ENCODE measurements at places on chromosomes 12 and 14.

DNA sequence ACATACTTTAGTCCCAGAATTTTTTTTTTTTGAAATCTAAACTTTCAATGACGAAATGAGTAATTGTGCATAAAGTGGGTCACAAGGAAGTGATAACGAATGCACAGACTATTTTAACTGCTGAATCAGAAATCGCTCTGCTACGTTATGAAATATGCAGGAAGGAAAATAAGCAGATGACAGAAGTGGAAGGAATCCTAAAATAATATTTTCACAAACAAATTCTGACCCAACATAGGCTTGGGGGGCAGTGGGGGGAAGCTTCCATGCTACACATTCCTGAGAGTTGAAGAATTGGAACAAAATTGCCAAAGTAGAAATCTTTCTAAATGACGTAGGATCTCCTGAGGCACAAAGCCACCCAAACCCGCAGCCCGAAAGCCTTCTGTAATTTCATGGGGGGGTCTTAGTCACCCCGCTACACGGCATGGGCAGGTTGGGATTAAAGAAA is 89.6 kb downstream of the ARF6 start:
- H3K27ac ChIP-seq = peak overlapping the region; percentile 4
- no peaks in the 10 kb centered on the region for H3K36me3 ChIP-seq
- no peak overlapping the region for H3K4me3 ChIP-seq

DNA sequence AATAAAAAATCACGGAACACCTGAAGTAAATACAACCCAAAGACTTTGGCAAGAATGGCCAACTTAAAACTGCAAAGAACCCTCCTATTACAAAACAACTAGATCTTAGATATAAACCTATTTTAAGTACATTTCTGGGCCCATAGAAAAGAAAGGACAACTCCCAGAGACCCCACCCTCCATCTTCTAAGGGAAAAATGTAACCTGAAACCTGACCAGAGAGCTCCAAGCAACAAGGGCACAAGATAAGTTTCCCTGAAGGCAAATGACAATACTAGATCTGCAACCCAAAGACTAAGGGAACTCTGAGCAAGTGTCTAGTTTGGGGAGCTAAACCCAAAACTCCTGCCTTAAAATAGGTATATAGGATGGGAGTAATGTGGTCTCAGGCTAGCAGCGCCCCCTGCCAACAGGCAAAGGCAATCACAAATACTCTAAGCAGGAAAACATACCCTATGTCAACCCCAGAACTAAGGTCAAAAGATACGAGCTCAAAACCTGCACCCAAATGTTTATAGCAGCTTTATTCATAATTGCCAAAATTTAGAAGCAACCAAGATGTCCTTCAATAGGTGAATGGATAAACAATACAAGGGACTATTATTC is 218.9 kb downstream of the ITPR2 start:
- H3K36me3 ChIP-seq = no peaks in the 10 kb centered on the region
- H3K4me1 ChIP-seq = peaks cover 5% of the 10 kb centered on the region
- H3K4me3 ChIP-seq = no peak overlapping the region
- H3K27me3 ChIP-seq = no peaks in the 10 kb centered on the region
- DNase-seq = no peak

DNA sequence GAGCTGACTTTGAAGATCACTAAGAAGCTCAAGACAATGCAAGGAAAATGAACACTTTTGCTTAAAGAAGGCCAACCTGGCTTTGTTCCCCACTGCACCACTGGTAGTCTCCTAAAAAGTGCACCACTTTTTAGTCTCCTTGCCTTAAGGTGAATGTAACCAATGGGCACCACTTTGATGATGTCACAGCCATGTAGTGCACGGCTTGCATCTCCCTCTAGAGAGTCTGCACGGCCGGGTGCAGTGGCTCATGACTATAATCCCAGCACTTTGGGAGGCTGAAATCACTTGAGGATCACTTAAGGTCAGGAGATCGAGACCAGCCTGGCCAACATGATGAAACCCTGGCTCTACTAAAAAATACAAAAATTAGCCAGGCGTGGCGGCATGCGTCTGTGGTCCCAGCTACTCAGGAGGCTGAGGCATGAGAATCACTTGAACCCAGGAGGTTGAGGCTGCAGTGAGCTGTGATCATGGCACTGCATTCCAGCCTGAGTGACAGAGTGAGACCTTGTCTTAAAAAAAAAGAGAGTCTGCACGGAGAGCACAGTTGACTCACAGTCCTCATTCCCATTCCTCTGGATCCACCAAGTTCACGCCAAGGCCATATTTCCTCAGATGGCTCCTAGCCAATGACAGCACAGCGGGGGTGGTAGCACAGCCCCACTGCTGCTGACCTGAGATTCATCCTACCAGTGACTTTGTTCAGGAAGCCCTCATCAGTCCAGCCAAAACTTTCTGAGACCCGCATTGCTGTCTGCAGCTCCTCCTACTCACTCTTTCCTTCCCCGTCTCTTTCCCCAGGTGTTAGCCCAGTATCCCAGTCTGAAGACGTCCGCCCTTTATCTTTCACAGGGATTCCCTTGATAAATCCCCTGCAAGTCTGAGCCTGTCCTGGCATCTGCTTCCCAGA is 16.5 kb upstream of the IFT81 start:
- no peak for DNase-seq
- H3K4me1 ChIP-seq = peaks cover 23% of the 10 kb centered on the region
- H3K27me3 ChIP-seq = no peaks in the 10 kb centered on the region
- H3K36me3 ChIP-seq = no peaks in the 10 kb centered on the region
- no peak overlapping the region for H3K4me3 ChIP-seq
- no peak overlapping the region for H3K27ac ChIP-seq

DNA sequence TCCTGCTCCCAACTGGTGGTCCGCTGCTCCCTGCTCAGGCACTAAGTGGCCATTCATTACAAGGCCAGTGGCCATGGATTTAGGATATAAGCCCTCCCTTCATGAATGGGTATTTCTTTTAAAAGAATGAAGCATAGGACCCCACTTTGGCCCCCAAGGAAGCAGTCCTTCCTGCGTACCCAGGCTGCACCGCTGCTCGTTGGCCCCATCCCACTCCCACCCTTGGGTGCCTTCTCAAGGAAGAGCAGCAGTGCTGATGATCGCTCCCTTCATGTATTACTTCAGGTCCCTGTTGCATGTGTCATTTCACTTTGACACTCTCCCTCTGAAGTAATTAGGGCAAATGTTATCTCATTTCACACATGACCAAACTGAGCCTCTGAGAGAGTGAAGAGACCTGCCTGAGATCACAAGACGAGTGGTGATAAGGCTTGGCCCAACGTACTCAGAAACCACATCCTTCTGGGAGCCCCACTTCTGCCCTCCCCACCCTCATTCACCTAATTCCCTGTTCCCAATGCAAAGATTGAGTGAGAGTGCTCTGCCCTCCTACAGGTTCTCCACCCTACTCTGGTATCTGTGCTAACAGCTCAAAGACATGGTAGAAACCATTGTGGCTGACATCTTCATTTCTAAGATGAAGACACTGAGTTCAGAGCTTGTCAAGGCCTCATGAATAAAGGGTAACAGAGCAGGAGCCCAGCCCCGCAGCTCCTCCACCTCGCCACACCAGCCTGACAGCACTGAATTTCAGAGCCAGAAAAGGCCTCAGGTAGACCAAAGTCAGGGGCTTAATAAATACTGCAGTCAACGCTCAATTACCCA is 10.3 kb upstream of the KRT2 start:
- H3K27ac ChIP-seq = no peak overlapping the region
- no peaks in the 10 kb centered on the region for H3K36me3 ChIP-seq
- no peaks in the 10 kb centered on the region for H3K27me3 ChIP-seq
- DNase-seq = no peak
- H3K4me3 ChIP-seq = no peak overlapping the region

GRCh38 chr14:60304509-60304908 is 55.5 kb downstream of the PPM1A start:
- no peaks in the 10 kb centered on the region for H3K4me1 ChIP-seq
- no peaks in the 10 kb centered on the region for H3K27me3 ChIP-seq
- no peaks in the 10 kb centered on the region for H3K36me3 ChIP-seq
- H3K4me3 ChIP-seq = no peak overlapping the region

DNA sequence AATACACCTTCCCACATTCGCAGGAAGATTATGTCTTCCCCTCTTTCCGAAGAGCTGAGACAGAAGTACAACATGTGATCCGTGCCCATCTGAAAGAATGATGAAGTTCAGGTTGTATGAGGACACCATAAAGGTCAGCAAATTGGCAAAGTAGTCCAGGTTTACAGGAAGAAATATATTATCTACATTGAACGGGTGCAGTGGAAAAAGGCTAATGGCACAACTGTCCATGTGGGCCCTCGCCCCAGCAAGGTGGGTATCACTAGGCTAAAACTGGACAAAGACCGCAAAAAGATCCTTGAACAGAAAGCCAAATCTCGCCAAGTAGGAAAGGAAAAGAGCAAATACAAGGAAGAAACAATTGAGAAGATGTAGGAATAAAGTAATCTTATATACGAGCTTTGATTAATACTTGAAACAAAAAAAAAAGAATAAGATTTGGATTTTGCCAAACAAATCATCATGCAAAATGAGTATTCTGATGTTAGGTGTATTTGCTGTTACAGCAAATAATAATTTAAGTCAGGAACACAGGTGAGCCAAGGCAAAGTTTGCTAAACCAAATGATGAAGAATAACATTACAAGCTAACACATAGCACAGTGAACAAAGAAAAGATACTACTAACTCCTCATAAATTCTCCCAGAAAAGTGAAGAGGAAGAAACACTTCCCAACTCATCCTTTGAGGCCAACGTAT is 30.6 kb downstream of the FAM186A start:
- H3K27ac ChIP-seq = no peak overlapping the region
- H3K27me3 ChIP-seq = no peaks in the 10 kb centered on the region
- H3K4me1 ChIP-seq = no peaks in the 10 kb centered on the region
- H3K4me3 ChIP-seq = no peak overlapping the region
- H3K36me3 ChIP-seq = no peaks in the 10 kb centered on the region
